Amygdala (tissue), 56 donors: ENCODE measurements at places on chromosomes 11 and 22.

DNA sequence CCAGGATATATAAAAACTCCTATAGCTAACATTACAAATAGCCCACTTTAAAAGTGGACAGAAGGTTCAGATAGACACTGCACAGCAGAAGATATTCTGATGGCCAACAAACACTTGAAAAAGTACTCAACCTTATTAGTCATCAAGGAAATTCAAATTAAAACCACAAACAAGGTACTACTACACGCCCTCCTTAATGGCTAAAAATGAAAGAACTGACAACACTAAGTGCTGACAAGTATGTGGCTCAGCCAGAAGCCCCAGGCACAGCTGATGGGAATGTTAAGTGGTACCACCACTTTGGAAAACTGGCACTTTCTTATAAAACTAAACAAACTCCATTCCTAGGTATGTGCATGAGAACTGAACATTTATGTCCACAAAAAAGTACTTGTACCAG is 320.1 kb downstream of the TBC1D22A start:
- no peak for DNase-seq

DNA sequence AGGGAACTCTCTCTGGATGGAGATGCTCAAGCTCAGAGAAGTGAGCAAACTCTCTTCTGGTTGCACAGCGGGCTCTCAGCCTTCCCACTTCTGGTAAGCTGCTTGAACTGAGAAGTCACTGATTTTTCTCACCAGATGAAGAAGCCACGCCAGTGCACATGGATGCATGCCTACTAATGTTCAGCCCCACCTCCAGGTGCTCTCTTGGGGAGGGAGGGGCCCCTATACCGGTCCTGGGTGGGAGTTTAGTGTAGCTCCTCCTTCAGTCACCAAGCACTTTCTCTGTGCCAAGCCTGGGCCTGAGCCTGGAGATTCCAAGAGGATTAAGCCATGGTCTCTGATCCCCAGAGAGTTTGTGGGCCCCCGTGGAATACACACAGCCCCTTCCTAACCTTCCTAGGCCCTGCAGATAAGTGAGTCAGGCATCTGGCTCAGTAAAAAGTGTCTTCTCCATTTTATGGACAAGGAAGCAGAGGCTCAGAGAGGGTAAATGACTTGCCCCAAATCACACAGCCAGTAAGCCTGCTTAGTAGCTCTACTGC is 142.2 kb downstream of the ST3GAL4 start:
- no peak for DNase-seq

GRCh38 chr22:28051787-28052356 is 132.8 kb upstream of the PITPNB start:
- DNase-seq, result peak; percentile 81

DNA sequence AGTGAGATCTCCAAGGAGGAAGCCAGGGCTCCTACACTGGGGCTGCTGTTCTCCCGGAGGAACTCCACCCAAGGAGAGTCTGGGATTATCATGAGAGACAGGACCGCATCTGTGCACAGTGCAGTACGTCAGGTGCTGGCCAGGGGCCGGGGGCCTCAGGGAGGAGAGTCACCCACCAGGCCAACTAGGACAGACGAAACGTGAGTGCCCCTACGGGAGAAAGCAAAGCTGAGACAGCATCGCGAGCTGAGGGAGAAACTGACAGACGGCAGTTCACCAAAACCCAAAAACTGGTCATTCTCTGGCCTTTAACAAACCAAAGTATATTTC is 273.4 kb downstream of the BRD1 start:
- no peak for DNase-seq

GRCh38 chr11:42840176-42840829 is 471.5 kb upstream of the API5 start:
- DNase-seq, result no peak
